ENCODE measurements at places on chromosomes 7 and 10. TPM values are rescaled to one million over a fixed set of nuclear protein-coding genes. Genes with fewer than 3 reads are reported as not detected.

- no peaks in the 10 kb centered on the region for H3K4me1 ChIP-seq
- no peaks in the 10 kb centered on the region for H3K36me3 ChIP-seq
- H3K27me3 ChIP-seq: no peaks in the 10 kb centered on the region
- DNase-seq: no peak
- H3K27ac ChIP-seq: no peak overlapping the region
- H3K4me3 ChIP-seq: no peak overlapping the region
These were observed 248.3 kb upstream of the GLI3 start for GRCh38 chr7:42485301-42485766.

DNA sequence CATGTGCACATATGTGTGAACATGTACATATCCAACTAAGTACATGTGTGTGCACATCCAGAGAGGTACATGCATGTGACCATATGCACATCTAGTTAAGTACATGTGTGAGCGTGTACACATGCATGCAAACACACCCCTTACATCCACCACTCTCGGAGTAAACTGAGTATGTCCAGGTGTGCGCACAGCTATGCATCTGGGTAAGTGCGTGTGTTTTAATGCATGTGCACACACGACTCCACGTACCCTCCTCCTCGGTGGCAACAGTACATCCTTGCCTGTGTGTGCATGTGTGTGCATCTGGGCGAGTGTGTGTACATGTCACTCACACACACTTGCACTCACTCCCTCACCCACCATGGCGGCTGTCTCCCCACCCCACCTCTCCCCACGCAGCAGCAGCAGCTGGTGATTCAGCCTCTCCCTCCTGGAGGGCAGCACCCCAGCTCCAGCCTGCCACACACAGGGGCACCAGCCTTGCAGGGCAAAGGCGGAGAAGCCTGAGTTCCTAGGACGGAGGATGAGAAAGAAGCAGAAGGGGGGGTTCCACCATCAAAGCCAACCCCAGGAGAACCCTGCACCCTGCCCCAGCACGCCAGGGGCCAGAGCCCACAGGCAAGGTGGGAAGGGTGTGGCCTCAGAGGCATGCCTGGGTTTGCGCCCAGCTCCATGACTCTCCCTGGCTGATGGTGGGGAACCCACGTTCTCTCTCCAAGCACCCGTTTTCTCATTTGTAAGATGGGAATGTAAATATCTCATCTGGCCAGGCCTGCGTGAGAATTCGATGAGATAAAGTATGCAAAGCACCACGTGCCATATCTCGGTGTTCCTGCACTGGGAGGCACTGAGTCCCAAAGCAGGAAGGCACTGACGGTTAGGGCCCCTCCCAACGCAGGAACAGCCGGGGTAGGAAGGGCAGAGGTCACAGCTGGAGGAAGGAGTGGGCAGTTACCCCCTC, 27.7 kb upstream of the DNAAF5 start:
- no peak overlapping the region for H3K27ac ChIP-seq
- no peak for DNase-seq
- H3K36me3 ChIP-seq: no peaks in the 10 kb centered on the region
- 0 out of 2 replicates have a peak, but pooled peaks cover 3% of the 10 kb centered on the region for H3K27me3 ChIP-seq
- H3K4me1 ChIP-seq: no peaks in the 10 kb centered on the region

DNA sequence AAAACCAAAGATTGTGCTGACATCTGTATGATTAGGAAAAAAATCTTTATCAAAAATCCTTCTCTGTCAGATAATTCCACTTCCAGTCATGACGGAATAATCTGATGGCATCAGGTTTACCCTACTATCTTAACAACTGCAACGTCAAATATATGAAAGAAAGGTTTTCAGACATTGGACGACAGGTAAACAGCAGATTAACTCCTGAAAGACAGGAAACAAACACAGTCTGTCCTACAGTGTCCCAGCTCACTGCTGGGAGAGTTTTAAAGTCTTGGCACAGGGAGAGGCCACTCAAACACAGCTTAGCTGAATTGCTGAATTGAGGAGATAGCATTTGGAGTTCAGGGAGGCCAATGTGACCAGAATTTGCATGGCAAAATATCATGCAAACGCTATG, 186.3 kb upstream of the KCTD7 start:
- no peaks in the 10 kb centered on the region for H3K36me3 ChIP-seq
- no peaks in the 10 kb centered on the region for H3K27me3 ChIP-seq
- H3K4me1 ChIP-seq: peaks cover 10% of the 10 kb centered on the region
- no peak for DNase-seq

- H3K4me3 ChIP-seq: no peak overlapping the region
- H3K27ac ChIP-seq: no peak overlapping the region
- H3K4me1 ChIP-seq: no peaks in the 10 kb centered on the region
- DNase-seq: no peak
- H3K36me3 ChIP-seq: peaks cover 95% of the 10 kb centered on the region
- H3K27me3 ChIP-seq: no peaks in the 10 kb centered on the region
These were observed 298.3 kb downstream of the TNS3 start for GRCh38 chr7:47283497-47284131.

- H3K4me1 ChIP-seq: peaks cover 57% of the 10 kb centered on the region
- no peak overlapping the region for H3K4me3 ChIP-seq
- no peaks in the 10 kb centered on the region for H3K36me3 ChIP-seq
- H3K27me3 ChIP-seq: no peaks in the 10 kb centered on the region
These were observed 474.9 kb downstream of the KCNMA1 start for GRCh38 chr10:77162697-77163096.

DNA sequence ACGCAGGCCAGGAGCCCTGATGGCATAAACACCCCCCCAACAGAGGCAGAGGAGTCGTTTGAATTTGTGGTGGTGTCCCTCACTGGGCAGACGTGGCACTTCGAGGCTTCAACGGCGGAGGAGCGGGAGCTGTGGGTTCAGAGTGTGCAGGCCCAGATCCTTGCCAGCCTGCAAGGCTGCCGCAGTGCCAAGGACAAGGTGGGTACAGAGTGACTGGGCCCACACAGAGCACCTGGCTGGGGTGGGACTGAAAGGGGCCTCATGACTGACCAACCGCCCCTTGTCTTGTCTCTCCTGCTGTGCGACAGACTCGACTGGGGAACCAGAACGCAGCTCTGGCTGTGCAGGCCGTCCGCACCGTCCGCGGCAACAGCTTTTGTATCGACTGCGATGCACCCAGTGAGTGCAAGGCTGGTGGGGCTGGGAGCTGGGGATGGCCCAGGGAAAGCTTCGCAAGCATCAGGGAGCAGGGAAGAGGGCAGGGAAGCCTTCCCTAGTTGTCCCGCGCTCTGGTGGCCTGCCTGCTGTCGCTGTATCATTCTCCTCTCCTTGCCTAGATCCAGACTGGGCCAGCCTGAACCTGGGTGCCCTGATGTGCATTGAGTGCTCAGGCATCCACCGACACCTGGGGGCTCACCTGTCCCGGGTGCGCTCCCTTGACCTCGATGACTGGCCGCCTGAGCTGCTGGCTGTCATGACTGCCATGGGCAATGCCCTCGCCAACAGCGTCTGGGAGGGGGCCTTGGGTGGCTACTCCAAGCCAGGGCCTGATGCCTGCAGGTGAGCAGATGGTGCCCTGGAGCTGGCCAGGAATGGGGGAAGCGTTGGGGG, 25.4 kb downstream of the GBX1 start:
- no peak overlapping the region for H3K4me3 ChIP-seq
- DNase-seq: peak; percentile 43
- peaks cover 15% of the 10 kb centered on the region for H3K36me3 ChIP-seq

DNA sequence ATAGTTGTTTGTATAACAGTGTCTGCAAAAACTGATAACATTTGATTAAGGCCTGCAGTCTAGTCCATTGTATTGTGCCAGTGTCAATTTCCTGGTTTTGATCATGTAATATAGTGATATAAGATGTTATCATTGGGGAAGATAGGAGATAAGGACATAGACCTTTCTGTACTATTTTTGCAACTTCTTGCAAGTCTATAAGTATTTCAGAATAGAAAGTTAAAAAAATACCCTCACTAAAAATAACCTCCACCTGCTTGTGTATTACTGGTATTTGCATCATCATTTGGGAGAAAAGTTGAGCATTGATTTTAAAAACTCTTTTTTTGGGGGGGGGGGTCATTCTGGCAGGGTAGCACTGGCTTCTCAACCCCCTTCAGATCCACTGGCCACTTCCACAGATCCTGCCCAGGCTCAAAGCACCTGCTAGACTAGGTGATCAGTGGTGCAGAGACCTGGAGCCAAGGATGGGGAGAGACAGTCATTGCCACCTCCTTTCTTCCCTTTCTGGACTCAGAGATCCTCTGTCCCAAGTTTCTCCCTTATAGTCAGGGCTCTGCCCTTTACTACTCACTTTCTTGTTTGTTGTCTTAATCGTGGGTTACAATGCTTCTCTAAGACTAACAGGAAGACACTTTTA, 103.0 kb downstream of the RBM20 start:
- no peaks in the 10 kb centered on the region for H3K27me3 ChIP-seq
- peaks cover 26% of the 10 kb centered on the region for H3K4me1 ChIP-seq
- peak overlapping the region; percentile 72 for H3K27ac ChIP-seq
- no peak for DNase-seq

DNA sequence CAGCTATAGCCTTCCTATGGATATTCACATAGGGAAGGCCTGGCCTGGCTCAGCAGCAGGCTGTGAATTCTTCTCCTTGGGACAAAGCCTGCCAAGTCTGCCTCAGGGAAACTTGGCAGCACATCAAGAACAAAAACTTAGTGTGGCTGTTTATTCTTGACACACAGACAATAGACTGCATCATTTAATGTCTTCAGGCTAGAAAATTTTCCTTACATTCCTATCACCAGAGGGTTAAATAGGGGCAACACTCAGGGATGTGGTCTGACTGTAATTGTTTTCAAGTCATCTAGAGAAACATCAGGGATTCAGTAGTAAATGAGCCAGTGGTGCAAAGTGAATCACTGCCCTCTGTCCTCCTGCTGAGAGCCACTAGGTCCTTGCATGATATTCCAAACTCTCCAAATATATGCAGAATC, 137.3 kb downstream of the SEMA3C start:
- H3K4me3 ChIP-seq: no peak overlapping the region
- no peaks in the 10 kb centered on the region for H3K36me3 ChIP-seq
- H3K4me1 ChIP-seq: peaks cover 21% of the 10 kb centered on the region

DNA sequence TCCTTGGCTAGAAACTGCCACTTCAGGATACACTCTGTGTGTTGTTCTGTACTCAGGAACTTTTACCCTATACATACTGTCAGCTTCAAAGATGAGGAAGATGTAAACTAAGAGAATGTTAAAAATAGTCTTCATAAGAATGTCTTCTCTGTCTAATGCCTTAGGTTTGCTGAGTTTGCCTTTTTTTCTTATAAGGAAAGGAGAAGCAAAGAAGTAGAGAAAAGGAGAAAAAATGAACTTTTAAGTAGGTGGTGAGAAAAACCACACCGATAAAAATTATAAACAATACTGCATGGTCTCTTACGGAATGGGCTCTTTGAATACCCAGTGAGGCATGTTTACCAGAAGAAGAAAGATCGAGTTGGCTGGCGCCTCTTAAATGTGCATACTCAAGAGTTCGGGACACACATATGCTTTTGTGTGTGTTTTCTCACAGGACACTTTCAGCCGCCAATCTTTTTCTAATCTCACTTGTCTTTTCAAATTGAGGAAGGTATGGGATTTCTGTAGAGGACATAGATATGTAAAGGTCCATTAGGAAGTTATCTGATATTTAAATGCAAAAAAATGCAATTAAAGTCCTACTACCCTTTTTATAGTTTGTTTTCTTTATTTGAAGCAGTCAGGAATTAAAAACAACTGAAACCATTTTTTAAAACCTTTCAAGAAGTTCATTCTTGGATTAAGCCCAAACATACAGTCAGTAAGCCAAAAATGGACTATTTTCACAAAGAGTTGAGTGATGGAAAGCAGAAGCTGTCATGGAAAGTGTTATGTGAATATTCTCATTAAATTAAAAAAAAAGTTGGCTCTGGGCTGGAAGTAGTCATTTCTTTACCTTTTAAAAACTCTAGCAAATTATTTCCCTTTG, 100.6 kb upstream of the MDFIC start:
- no peaks in the 10 kb centered on the region for H3K27me3 ChIP-seq
- H3K4me3 ChIP-seq: no peak overlapping the region
- DNase-seq: peak; percentile 25

DNA sequence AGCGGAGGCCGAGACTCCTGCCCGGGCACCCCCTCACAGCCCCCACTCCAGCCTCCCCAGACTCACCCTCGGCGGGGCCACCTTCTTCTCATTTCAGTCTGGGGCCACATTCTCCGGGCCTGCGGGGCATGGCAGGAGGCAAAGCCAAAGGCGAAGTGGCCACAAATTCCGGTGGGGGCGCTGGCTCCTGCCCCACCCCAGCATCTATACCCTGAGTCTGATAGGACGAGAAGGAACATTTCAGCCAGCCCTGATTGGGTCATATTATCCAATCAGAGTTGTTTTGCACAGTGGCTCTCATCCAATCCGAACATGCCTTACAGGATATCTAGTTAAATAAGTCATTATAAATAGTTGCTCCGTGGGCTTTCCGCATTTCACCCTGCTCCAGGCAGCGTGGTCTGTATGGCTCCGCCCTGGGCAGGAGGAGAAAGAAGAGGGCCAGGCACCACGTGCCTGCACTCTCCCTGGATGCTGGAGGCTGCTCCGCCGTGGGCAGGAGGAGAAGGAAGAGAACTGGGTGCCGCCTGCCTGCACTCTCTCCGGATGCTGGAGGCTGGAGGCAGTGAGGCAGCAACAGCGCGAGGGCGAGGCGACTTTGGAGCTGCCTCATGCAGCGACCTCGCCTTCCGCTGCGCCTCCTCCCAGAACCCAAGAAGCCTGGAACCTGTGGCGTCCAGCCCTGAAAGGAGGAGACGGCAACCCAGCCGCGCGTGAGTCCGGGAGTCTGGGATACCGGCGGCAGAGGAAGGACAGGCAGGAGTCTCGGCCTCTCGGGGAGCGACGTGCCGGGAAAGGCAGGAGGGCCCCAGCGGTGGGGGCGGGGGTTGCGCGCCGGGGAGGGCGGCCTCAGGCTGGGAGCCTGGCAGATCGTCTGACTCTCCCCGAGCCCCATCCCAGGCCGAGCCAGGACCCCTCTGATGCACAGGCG, 162.9 kb downstream of the ZNF33B start:
- peak overlapping the region; percentile 65 for H3K27ac ChIP-seq
- H3K36me3 ChIP-seq: peaks cover 21% of the 10 kb centered on the region
- H3K27me3 ChIP-seq: no peaks in the 10 kb centered on the region
- DNase-seq: peak; percentile 85
- H3K4me3 ChIP-seq: peak overlapping the region; percentile 75

DNA sequence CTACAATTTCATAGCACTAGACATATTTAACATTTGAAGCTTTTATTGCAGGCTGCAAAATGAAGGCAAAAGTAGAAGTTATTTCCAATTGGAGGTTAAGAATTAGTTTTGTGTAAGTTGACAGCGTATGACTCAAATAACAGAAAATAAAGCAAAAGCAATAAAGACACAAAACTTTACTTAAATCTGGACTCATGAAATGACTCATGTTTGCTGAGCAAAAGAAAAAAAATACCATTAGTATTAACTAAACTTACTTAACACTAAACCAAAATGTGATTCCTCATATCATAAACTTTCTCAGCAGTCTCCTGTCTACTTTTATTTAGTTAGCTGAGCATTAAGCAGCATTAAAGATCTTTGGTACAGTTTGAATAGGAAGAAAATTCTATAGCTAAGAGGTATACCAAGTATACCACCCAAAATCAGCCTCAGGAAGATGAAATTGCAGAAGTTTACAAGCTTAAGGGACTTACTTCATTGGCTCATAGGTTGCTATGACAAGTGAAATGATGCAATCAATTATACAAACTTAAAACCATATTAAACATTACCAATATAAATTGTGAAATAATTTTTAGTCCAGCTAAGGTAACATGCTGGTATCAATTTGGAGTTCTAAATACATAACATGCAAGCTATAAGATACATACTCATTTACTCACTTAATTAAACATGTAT, 1131.4 kb downstream of the XPNPEP1 start:
- H3K4me3 ChIP-seq: no peak overlapping the region
- H3K27ac ChIP-seq: no peak overlapping the region
- DNase-seq: no peak
- H3K27me3 ChIP-seq: no peaks in the 10 kb centered on the region
- no peaks in the 10 kb centered on the region for H3K36me3 ChIP-seq

FGF8 gene
- not detected for total RNA-seq

METTL27 gene
- total RNA-seq: 0.91 TPM

AMPH gene
- not detected for total RNA-seq

UCN3 gene
- not detected for total RNA-seq

WNT8B gene
- not detected for total RNA-seq

HMX2 gene
- 0.61 TPM for total RNA-seq

All from SJSA1 (cell line).